ENCODE measurements at places on chromosomes 12 and 14. TPM values are rescaled to one million over a fixed set of nuclear protein-coding genes. Genes with fewer than 3 reads are reported as not detected.
A peak's percentile ranks its signal among the peaks of the same experiment; 100 is the strongest.

STAT6 gene
- 78.1 TPM for total RNA-seq

- no peak for DNase-seq
Observed at GRCh38 chr14:63179383-63179782, 24.9 kb upstream of the RHOJ start.

DNA sequence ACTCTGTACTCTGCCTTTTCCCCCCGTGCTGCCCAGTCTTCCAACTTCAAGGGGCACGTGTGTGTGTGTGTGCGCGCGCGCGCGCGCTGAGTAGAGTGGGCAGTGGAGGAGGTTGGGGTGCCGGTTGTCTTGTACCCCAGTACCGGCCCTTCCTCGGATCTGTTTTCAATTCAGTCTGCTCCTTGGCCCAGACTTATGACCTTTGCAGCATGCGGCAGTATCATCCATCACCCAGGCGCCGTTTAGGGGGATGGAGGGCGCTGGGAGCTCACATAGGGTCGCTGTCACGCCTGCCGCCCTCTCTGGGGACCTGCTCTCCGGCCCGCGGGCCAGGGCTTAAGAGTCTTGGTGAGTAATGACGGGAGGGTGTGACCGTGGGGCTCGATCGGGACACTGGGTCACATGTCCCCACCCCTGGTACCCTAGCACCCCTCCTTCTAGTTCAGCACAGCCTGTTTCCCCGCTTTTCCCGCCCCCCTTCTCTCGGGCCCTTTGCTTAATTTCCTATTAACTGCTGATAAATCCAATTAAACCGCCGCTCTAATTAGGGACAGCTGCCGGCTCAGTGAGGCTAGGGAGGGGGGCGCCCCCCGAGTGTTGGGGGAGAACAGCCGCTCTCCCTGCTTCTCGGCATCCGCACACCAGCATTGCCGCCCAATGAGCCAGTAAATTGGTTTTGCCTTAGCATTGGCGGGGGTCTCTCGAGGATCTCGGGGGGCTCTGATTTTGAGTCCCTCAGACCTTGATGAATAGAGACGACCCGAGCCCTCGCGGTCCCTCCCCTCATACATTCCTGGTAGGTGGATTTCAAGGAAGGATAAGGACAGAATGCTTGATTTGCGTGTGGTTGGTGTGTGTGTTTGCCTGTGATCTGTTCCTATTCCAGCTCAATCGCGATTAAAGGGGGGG, 9.3 kb downstream of the STAC3 start:
- no peak for DNase-seq

GRCh38 chr12:1776170-1776921, 44.0 kb upstream of the LRTM2 start:
- no peak for DNase-seq

- no peak for DNase-seq
Observed at GRCh38 chr12:66359300-66359699, 57.0 kb downstream of the HELB start.

NRL gene
- 1.6 TPM for total RNA-seq

DNA sequence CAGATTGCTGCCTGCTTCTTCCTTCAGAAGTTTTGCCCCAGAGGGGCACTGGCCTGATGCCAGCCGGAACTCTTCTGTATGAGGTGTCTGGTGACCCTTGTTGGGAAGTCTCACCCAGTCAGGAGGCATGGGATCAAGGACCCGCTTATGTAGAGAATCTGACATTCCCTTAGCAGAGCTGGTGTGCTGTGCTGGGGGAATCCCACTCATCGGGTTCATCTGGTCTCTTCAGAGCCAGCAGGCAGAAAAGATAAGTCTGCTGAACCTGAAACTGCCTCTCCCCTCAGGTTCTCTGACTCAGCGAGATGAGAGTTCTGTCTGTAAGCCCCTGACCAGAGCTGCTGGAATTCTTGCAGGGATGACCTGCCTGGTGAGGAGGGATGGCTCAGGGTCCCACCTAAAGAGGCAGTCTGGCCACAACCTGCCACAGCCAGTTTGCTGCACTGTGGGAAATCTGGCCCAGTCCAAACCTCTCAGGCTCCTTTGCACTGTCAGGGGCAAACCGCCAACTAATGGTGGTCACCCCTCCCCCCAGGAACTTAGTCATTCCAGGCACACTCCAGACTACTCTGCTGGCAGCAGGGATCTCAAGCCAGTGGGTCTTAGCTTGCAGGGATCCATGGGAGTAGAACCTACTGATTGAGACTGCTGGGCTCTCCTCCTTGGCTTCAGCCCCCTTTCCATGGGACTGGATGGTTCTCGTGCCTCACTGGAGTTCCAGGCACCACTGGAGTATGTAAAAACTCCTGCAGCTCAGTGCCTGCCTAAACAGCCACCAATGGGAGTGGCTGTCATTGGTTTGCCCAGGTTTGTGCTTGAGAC, 4.1 kb downstream of the CLEC2D start:
- peak; percentile 64 for DNase-seq

- DNase-seq: no peak
Observed at GRCh38 chr14:63474111-63474510, 69.1 kb downstream of the PPP2R5E start.

- peak; percentile 27 for DNase-seq
Observed at GRCh38 chr12:45234139-45234865, 18.4 kb downstream of the ANO6 start.

GRCh38 chr12:46814143-46814542, 11.7 kb downstream of the SLC38A4 start:
- DNase-seq: no peak

PCED1B gene
- total RNA-seq: 1.9 TPM

GRCh38 chr12:120013659-120014380, 24.8 kb downstream of the BICDL1 start:
- DNase-seq: no peak

DNA sequence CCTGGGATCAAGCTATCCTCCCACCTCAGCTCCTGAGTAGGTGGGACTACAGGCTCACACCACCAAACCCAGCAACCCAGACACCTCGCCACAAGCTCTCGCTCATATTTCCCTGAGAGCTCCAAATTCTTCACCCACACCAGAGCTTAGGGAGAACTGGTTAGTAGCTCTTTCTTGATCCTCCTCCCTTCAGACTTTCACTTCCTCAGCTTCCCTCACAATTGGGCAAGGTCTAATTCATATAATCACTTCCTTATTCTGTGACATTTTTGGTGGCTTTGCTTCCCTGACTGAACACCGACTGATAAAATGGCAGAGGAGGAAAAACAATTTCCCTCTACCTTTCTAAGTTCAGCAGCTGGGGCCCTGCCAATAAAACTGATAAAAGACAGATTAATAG, 88.5 kb downstream of the GXYLT1 start:
- DNase-seq: no peak

LUM gene
- total RNA-seq: 180 TPM

GRCh38 chr14:67643713-67644112, 24.0 kb downstream of the ARG2 start:
- no peak for DNase-seq

ACVRL1 gene
- total RNA-seq: 44.0 TPM

DNA sequence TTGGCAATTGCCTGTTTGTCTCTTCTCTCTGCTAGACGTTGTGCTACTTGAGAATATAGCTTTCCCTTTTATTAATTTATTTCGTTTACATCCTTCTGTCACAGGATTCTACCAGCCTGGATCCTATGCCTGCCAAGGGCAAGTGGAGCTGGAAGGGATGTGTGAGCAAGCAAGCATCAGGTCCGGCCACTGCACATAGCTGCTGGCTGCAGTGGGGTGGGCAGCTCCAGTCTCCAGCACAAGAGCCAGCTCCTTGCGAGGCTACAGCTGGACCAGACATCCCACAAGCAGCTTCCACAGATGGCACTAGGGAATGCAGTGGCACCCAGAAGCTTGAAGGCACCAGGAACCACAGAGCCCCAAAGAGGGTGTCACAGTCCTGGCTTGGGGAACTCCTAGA, 225.0 kb downstream of the KCNC2 start:
- no peak for DNase-seq

- DNase-seq: no peak
Observed at GRCh38 chr12:53999559-54000115, 324 bp upstream of the HOXC9 start.

DNA sequence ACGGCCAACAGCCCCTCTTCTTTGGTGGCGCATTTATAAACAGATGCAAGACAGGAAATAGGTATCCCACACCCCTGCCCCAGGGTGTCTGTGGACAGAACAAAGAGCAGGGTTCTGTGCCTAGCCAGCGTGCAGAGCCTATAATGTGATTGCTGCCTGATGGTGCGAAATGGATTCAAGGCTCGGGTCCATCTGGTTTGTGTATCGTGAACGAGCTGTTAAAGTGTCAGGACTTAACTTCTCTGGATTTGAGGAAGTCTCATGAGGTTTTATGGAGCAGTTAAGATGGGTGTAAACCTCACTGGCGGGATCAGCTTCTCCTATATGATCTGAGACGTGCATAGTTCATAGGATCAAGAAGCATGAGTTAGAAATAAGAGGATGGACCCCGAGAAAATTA, 388.7 kb upstream of the TBX3 start:
- no peak for DNase-seq

GRCh38 chr14:65805113-65805473, 392.6 kb downstream of the FUT8 start:
- no peak for DNase-seq

LRRC10 gene
- total RNA-seq: 19.6 TPM

DNA sequence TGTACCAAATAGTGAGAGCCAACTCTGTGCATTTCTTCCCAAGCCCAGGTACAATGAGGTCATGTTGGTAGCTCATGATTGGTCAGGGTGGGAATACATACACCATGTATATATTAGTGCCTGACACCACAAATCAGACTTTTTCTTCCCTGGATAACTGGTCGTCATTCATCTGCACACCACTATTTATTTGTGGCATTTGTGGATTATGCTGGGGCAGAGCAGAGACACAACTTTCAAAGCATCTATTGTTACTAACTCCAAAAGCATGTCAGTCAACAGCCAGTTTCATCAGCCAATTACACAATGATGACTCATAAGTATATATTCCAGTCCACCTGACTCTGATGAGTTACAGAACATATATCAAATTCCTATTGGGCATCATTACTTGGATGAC, 181.7 kb downstream of the ADAMTS20 start:
- no peak for DNase-seq

DNA sequence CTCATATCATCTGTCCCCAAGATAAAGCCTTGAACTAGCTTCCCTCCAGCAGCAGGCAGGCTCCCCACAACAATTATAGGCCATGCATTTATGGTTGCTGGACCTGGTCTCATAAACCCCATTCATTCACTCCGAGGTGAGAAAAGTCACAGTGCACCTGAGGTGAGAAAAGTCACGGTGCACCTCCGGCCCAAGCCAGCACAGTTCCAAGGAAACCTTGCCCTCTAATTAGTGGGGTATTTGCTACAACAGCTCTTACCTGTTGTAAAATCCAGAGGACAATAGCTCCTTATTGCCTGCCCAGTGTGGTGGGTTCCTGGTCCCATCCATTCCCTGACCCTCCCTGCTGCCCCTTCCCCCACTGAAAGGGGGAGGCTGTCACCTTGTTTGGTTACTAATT, 65.6 kb downstream of the FBXL14 start:
- DNase-seq: no peak

GNPNAT1 gene
- total RNA-seq: 9.3 TPM

- DNase-seq: no peak
Observed at GRCh38 chr12:21879312-21879711, 61.9 kb downstream of the ABCC9 start.

DNA sequence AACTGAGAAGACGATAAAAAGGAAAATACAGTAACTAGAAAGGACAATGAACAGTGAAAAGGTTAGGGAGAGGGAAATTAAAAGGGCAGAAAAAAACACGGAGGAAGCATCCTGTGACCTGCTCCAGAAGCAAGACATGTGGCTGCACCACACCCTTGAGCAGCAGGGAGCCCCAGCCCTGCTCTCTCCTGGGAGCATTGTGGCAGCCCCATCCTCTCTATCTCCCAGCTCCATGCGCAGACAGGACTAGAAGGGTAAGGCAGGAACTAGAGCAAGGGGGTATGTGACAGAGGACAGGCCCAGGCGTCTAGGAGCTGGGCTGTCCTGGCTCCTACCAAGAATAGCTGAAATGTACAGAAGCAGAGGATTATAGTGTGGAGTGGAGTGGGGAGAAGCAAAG, 38.6 kb upstream of the SMUG1 start:
- no peak for DNase-seq

NEDD8 gene
- total RNA-seq: 186 TPM

- DNase-seq: no peak
Observed at GRCh38 chr14:36495666-36496065, 24.4 kb downstream of the NKX2-1 start.

DNA sequence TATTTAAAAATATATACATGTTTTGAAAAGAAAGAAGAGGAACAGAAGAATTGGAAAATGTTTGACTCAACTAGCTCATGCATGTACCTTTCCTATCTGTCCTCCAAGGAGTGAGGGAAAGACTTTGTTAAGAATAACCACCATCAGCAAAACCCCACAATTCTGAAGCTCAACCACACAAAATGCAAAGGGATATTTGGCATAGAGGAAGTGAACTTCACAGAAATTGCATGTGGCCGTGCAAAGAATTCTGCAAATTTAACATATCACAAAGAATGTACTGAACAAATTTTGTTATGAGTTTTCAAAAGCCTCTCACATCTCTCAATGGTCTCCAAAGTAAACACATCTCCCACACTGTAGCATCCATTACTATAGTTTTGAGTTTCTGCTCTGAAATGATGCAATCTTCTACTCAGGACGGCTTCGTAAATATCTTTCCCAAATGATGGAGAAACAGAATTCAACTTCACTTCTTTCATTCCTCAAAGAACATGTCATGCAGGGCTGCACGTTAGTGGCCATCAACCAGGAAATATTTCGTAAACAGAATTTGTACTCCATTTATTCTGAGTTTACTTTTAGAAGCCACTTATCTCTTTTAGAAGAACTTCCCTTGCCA, 17.6 kb downstream of the DUSP6 start:
- no peak for DNase-seq

AP1G2 gene
- 16.5 TPM for total RNA-seq

DNA sequence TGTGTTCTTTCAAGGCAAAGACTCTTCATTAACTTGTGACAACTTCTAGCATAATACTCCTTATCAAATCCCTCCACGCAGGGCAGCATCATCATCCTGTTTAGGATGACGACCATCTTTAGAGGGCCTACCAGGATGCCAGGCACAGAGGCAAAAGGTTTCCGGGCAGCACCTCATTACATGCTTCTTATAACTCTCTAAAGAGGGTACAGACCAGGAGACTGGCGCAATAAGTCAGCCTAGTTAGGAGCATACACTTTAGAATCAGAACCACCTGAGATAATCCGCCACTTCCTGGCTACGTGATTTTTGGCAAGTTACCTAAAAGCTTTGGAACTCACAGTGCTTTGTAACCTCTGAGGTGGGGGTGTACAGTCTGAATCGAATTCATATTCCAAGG, 136.0 kb upstream of the NOS1 start:
- DNase-seq: no peak

ACSM4 gene
- total RNA-seq: not detected

TAS2R31 gene
- total RNA-seq: 0.68 TPM

Data from left cardiac atrium (tissue), 4 donors.